ENCODE measurements at places on chromosomes 4 and X. TPM values are rescaled to one million over a fixed set of nuclear protein-coding genes. Genes with fewer than 3 reads are reported as not detected.
A peak's percentile ranks its signal among the peaks of the same experiment; 100 is the strongest.

DNA sequence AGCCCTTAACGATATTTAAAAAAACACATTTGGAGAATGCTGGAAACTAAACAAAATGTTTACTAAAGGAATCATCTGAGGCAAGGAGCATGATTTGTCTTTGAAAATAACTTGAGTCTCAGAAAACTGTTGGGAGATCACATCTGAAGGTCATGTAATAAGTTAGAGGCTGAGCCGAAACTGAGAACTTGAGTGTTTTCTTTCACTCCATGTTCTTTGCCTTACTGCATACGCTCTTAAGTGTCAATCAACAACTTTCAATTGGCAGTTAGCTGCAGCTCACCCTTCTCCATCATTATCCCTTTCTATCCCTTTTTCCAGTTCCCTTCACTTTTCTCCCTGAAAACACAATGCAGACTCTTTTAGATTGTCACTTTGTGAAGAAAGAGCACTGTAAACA lies 216.2 kb downstream of the ADGRA3 start:
- no peak for DNase-seq

DNA sequence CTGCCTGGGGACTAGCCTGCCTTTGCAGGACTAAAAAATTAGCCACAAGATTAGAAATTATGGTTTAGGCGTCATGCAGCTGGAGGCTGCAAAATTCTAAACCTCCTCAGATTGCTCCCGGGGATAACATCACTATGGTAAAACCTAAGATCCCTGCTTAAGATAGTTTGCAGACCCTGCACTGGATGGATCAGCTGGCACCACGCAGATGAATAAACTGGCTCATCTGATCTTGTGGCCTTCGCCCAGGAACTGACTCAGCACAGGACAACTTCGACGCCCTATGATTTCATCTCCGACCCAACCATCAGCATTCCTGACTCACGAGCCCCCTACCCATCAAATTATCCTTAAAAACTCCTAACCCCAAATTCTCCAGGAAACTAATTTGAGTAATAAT lies 482.4 kb downstream of the SPRY1 start:
- DNase-seq, result no peak

Gene NLGN3
- total RNA-seq, result 0.03 TPM

Gene PFKFB1
- 0.17 TPM for total RNA-seq

- no peak for DNase-seq
Observed at GRCh38 chr4:181698221-181698620, 545.0 kb upstream of the TENM3 start.

DNA sequence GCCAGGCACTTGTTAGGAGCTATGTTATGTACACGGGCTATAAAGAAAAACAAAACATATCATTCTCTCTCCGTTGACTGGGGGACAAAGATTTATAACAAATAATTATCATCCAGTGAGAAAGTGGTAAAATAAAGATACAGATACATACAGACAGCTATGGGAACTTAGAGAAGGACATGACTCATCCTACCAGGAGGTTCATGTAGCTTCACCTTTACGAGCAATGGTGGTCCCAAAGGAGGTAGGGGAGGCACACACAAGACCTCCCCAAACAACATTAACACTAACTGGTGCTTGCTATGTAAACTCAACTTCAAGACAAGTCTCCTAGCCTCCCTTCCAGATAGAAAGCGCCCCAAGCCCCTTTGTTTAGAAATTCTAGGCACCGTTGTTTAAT lies 8.9 kb downstream of the AMBN start:
- no peak for DNase-seq

DNA sequence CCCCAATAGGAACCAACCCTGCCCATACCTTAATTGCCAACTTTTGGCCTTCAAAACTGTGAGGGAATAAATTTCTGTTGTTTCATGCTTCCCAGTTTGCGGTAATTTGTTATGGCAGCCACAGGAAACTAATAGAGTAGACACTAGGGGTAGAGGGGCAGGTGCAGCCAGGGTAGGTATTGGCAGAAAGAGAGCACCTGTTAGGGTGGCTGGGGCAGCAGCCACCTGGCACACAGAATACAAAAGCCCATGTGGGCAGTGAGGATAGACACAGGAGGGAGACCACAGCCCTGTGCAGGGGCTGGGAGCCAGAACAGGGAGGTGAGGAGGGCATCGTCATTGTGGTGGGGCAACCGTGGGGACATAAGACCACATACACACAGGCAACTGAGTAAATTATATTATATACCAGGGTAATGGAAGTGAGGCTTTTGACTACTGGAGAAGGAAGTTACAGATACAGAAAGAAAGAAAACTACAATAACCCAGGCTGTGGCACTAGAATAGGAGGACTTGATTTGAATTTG lies 28.2 kb downstream of the IRF2 start:
- no peak for DNase-seq

DNA sequence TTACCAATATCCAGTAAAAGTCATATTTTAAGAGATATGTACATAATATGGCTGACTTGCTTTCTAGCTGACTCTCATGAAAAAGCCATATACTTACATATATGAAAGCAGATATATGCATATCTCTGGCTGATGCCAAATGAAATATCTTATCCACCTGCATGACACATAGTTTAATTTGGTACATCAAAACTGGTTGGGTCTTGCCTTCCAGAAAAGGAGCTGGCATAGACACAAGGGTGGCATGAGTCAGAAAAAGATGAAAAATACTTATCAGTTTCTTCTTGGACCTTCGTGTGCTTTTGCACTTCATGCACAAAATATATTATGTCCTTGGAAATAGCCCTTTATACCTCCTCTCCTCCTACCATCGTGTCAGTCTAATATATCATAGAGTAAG lies 32.1 kb downstream of the TIGD4 start:
- DNase-seq, result peak; percentile 67

- DNase-seq, result peak; percentile 85
Observed at GRCh38 chr4:28228561-28229491, 1368.2 kb downstream of the STIM2 start.

DNA sequence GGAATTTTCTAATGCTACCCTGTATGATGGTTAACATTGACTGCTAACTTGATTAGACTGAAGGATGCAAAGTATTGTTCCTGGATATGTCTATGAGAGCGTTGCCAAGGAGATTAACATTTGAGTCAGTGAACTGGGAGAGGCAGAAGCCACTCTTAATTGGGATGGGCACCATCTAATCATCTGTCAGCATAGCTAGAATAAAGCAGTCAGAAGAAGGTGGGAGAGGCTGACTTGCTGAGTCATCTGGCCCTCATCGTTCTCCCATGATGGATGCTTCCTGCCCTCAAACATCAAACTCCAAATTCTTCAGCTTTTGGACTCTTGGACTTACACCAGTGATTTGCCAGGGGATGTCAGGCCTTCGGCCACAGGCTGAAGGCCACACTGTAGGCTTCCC lies 878.5 kb downstream of the PCDH7 start:
- DNase-seq, result peak; percentile 6

- DNase-seq, result no peak
Observed at GRCh38 chrX:44621078-44621477, 78.4 kb upstream of the FUNDC1 start.

GRCh38 chrX:103797691-103798090 lies 21.1 kb downstream of the PLP1 start:
- no peak for DNase-seq

Gene CCDC110
- total RNA-seq, result 0.04 TPM

DNA sequence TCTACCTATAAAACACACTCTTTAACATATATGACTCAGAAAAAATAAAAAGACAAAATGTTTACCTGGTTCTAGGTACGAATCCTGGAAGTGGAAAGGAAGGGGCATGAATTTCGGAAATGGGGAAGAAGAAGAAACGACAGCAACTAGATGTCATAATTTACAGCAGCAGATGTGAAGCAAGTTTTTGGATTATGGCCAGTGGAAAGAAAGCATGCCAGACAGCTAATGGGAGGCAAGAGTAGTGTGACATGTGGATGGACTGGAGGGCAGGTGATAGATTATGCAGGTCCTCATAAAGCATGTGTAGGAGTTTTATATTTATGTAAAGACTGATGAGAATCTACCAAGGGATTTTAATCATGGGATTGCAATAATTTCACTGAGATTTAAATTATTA lies 279.0 kb upstream of the TACR3 start:
- no peak for DNase-seq

DNA sequence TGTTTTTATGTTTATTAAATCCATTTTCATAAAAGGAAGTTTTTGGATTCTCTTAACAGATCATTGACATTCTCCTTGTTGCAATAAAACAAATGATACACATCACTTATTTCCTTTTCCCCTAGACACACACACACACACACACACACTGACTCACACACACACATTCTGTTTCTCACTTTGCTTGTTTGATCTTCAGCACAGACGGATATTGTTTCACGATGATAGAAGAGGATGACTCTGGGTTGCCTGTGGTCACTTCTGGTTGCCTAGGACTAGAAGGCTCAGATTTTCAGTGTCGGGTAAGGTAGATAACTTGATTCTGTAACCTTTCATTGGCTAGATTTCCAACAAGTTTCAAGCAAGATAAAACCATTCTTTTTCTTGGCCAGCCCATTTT lies 356.8 kb downstream of the BMPR1B start:
- no peak for DNase-seq

Gene HPGDS
- total RNA-seq, result not detected

- no peak for DNase-seq
Observed at GRCh38 chr4:29861307-29861706, 858.9 kb upstream of the PCDH7 start.

GRCh38 chr4:112938461-112939058 lies 110.9 kb upstream of the ANK2 start:
- DNase-seq, result no peak

Gene PDGFRA
- 0.07 TPM for total RNA-seq

- no peak for DNase-seq
Observed at GRCh38 chr4:148238086-148238485, 204.1 kb downstream of the NR3C2 start.

Gene GAB3
- 0.14 TPM for total RNA-seq

Gene RFC1
- 57.6 TPM for total RNA-seq

Gene USP26
- not detected for total RNA-seq

Gene SGCB
- total RNA-seq, result 24.6 TPM

Gene TMSB15C
- total RNA-seq, result 1.8 TPM

Gene RBM46
- total RNA-seq, result not detected
